Activated naive CD4-positive, alpha-beta T cell (primary cell): ENCODE measurements at places on chromosomes 7 and 10.

GRCh38 chr10:59090817-59091622 lies 85.4 kb upstream of the PHYHIPL start:
- DNase-seq = no peak

GRCh38 chr10:105347487-105347886 lies 706.4 kb downstream of the SORCS3 start:
- no peak for DNase-seq

DNA sequence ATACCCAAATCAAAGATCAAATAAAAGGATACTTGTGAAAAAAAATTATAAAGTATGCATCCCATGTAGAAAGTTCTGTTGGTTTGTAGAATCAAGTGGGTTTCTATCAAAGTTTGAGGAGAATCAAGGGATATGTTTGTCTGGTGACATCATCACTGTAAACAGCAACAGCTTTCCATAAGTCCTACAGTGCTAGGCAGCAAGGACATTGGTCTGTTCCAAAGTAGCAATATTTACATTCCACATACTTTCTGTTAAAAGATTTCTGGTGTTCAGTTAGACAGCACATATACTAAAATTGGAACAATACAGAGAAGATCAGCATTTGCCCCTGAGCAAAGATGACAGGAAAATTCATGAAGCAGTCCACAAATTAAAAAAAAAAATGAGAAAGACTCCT lies 683.9 kb downstream of the XPNPEP1 start:
- DNase-seq = no peak

- no peak for DNase-seq
Observed at GRCh38 chr7:24896031-24896501, 83.9 kb downstream of the OSBPL3 start.

GRCh38 chr10:34207343-34207742 lies 607.8 kb downstream of the PARD3 start:
- no peak for DNase-seq

DNA sequence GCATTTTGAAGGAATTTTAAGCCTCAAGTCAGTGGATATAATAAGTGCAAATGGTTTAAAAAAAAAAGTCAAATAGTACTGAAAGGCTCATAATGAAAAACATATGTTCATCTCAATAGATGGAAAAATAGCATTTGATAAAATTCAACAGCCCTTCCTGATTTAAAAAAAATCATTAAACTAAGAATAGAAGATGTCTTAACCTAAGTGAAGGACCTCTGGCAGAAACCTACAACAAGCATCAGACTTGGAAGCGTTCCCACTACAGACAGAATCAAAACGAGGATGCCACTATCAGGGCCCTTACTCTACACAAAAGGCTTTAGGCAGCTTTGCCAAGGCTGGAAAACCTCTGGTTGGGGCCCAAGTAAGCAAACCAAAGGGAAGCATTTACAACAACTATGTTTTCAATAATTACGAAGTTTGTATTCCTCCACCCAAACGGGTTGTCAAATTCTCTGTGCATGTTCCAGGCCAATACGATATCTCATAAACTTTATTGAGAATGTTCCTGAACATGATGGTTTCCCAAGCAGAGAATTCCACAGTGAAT lies 45.1 kb downstream of the CYTH3 start:
- DNase-seq = no peak

DNA sequence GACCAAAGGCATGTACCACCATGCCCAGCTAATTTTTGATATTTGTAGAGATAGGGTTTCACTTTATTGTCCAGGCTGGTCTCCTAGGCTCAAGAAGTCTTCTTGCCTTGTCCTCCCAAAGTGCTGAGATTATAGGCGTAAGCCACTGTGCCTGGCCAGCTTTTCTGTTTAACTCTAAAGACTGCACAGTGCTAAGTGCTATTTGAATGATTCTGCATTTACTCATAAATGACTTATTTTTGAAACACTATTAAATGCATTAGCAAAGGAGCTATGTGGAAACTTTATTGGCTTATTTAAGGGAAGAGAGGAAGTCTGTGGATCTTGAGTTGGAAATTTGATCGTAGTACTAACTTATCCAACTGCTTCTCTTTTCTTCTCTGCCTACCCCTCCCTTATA lies 89.1 kb downstream of the NT5C2 start:
- DNase-seq = no peak
